ENCODE measurements at places on chromosomes 1 and 21.

- peak; percentile 23 for DNase-seq
Measured at GRCh38 chr1:154406572-154406879, 1.4 kb downstream of the IL6R start.

GRCh38 chr1:215330426-215330825 is 236.7 kb upstream of the KCTD3 start:
- DNase-seq, result no peak

DNA sequence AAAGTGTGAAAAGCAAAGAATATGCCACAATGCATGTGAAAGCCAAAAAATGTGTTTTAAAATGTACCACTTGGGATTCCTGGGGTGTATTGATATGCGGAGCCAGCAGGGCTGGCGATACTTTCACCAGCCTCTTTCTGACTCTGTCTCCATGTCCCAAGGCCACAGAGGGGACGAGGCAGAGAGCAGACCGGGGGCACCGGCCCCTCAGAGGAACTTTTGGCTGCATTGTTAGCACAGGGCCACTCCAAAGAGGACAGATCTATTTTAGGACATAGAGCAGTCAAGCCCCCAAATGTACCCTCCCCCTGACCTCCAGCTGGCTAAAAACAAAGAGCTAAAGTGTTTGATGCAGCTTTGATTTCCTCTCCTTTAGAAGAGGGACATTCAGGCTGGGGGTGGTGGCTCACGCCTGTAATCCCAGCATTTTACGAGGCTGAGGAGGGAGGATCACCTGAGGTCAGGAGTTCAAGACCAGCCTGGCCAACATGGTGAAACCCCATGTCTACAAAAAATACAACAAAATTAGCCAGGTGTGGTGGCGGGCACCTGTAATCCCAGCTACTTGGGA is 25.6 kb upstream of the ZNF436 start:
- no peak for DNase-seq

GRCh38 chr1:240611228-240611618 is 732 bp downstream of the GREM2 start:
- DNase-seq, result no peak

- no peak for DNase-seq
Measured at GRCh38 chr21:29186246-29186645, 55.8 kb downstream of the MAP3K7CL start.

DNA sequence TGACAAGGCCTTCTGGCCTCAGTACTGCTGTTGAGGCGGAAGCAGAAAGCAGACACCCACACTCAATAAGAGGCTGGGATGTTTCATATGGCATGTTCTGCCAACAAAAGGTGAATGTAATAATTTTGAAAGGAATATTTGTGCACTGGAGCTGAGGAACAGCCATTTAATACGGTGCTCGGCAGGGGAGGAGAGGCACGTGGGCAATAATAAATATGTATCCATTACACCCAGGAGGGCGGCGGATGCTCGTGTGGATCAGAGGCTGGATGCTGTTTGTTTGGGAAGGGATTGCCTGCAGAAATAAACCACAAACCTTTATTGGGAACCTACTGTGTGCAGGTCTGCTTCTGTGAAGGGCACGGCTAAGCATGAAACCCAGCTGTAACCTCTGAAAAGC is 92.0 kb downstream of the VWA5B1 start:
- DNase-seq, result no peak

- no peak for DNase-seq
Measured at GRCh38 chr1:170498876-170499275, 33.1 kb upstream of the GORAB start.

GRCh38 chr1:118326960-118327629 is 142.1 kb upstream of the SPAG17 start:
- no peak for DNase-seq

- DNase-seq, result no peak
Measured at GRCh38 chr1:44554706-44555105, 119.6 kb downstream of the TMEM53 start.

- no peak for DNase-seq
Measured at GRCh38 chr1:172269084-172269483, 151.4 kb upstream of the C1orf105 start.

GRCh38 chr21:43806017-43806710 is 16.8 kb downstream of the RRP1 start:
- DNase-seq, result no peak

- no peak for DNase-seq
Measured at GRCh38 chr1:180577361-180577760, 18.6 kb downstream of the OVAAL start.

GRCh38 chr1:40315795-40316594 is 1.1 kb downstream of the COL9A2 start:
- DNase-seq, result peak; percentile 31

DNA sequence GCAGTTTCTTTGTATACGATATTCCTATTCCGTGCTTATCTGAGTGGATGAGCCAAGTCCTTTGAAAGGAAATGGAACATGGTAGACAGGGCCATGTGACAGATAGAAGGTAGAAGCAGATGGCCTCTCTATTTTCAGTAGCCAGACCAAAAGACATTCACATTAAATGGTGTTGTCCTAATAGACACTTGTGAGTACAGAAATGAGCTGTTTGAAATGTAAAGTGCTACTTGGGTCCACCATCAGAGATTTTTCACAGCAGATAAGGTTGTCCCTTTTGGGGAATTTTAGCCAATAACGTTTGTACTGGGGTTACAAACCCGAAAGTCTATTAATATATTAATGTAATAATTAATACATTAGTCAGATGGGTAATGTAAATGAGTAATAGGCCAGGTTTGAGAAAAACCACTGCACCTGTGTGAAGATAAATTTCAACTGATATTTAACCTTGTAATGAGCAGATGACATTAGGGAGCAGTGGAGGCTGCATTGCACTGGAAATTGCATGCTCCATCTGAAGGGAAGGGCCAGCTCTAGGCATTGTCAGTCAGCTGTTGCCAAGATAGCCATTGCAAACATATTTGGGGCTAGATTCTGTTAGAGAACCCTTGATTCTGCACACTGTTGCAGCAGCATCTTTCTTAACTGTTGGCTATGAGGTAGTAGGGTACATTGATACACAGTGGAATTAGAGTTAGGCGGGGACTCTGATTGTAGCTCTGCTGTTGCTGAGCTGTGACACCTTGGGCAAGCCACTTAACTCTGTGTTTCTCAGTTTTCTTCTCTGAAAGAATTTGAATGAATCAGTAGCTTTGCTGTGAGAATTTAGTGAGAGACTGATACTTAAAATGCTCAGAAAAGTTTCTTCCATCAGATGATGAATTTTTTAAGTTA is 43.8 kb downstream of the FGGY start:
- DNase-seq, result peak; percentile 6

DNA sequence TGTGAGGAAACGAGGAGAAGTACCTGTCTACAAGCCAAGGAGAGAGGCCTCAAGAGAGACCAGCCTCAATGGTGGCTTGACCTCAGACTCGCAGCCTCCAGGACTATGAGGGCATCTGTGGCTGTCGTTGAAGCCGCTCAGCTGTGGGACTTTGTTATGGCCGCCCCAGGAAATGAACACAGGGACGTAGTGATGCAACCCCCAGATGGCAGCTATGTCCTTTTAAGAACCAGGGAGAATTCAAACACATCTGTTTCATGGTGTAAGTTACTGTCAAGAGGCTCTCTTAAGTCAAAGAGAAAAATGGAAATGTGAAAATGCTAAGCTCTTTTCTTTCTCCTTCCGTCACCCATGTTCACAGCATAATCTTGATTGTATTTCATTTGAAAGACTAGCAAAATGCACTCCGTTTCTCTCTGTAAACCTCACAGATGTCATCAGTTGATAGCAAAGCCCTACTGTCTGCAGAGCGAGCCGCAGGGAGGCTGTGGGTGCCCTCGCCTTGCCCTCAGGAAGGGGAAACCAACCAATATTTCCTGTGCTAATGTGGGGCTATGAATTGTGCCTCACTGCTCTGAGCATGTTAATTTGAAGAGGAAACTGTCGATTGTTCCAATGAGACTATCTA is 21.3 kb downstream of the UBASH3A start:
- DNase-seq, result peak; percentile 76

DNA sequence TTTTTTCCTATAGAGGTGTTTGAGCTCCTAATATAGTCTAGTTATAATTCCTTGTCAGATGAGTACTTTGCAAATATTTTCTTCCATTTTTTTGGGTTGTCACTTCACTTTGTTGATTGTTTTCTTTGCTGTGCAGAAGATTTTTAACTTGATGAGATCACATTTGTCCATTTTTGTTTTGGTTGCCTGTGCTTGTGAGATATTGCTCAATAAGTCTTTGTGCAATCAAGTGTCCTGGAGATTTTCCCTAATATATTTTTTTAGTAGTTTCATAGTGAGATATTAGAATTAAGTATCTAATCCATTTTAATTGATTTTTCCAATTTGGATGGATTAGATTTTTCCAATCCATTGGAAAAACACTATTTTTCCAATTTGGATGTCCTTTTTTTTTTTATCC is 1395.5 kb downstream of the PLA2G4A start:
- no peak for DNase-seq

- DNase-seq, result no peak
Measured at GRCh38 chr1:234743791-234744611, 134.0 kb upstream of the IRF2BP2 start.

- no peak for DNase-seq
Measured at GRCh38 chr1:7110321-7110720, 325.1 kb downstream of the CAMTA1 start.

All from GM12865 (cell line).